ENCODE measurements at places on chromosomes 1 and 21.

GRCh38 chr1:208465266-208465665 is 221.1 kb upstream of the PLXNA2 start:
- DNase-seq = no peak

DNA sequence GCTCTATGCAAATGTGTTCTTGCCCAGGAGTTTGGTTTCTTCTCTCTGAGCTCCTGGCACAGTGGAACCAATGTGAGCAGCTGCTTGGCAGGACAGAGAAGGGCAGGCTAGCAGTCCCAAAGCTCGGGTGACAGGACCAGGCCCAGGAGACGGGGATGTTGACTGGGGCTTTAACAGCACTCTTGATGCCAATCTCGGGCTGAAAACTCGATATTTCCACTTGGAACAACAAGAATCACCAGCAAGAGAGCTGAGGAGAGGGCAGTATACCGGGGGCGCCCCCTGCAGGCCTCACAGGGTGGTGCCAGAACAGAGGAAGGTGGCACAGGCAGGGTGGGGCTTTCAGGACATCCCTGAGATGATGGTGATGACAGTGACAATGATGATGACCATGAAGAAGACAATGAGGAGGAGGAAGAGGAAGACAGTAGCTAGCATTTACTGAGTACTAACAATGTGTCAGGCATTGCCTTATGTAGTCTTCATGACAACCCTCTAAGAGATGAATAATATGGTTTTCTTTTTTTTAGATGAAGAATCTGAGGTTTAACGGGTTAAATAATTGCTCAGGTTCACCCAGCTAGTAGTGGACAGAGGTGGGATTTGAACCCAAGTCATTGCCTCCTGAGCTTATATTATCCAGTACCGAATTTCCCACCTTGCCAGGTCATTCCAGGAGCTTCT is 2.7 kb upstream of the KCNJ9 start:
- DNase-seq = peak; percentile 60

DNA sequence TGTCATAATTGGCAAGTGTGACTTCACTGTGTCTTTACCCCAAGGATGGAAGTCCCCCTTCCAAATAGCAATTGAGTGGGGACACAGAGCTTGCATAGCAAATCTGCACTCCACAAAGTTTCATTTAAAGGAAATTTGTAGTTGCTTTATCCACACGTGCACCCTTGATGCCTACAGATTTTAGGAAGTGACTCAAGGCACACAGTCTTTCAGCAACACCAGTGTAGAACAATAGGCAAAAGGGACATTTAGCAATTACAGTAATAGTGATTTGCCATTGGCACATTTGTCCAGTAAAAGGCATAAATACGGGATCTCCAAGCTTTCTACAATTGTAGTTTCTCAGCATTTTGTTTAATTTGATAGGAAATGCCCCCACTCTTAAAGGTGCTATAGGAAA is 43.4 kb upstream of the KAZN start:
- no peak for DNase-seq

DNA sequence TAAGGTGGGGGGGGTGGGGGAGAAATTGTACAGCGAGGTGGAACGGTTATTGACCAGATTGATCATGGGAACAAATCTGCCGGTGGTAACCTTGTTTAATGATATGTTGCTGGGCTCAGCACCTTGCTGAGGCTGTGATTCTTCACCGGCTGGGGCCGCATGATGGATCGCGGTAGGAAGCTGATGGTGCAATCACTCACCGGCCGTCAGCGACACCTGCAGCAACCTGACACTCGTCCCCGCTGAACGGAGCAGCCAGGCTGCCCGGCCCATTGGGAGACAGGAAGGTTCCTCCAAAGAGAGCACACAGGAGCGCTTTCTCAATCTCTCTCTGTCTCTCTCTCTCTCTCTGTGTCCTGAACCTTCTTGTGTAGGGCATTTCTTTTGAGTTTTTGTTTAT is 128.5 kb upstream of the RRP15 start:
- DNase-seq = no peak

DNA sequence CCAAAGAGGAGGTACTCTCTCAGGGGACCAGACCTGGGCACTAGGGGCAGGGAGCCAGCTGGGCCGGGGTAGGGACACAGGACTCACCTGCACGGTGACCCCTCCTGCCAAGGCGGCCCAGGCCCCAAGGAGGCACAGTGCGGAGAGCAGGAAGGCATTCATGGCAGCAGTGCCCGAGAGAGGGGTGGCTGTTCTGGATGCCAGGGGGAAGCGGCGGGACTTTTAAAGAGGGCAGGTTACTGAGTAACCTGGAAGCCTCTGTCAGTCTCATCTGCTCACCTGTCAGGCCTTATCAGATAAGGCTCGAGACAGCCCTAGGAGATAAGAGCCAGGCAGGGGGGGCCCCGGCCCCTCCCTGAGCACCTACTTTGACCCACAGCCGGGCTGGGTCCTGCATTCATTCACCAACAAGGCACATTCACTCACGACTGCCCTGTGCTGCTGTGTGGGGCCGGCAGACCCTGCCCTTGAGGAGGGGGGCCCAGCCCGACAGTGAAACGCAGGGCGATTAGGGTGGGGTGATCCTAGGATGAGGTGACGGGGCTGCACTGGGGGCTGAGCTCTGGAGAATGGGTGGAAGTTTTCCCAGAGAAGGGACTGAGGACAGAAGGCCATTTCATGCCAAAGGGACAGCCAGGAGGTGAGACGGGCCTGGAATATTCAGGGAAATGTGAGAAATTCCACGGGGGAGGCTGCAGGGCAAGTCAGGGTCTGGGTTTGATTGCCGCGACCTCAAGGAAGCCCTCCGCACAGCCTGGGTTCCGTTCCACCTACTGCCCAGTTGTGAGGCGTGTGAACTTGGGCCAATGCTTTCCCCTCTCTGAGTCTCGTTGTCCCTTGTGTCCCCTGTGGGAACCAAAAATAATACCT is at the start of gene GUCA2A:
Gene GUCA2A, minus strand, starts transcription at position 195 of the 870 bp plus-strand sequence. Its CDS starts 33 bp downstream, at position 162.
- DNase-seq = no peak

- DNase-seq = no peak
Measured at GRCh38 chr1:14339288-14339687, 259.2 kb upstream of the KAZN start.

GRCh38 chr1:4657960-4658541 is 3.6 kb downstream of the AJAP1 start:
- no peak for DNase-seq

GRCh38 chr1:245375789-245376460 is 221.1 kb downstream of the KIF26B start:
- DNase-seq = no peak

GRCh38 chr1:64246294-64246917 is 43.0 kb downstream of the UBE2U start:
- no peak for DNase-seq

- DNase-seq = no peak
Measured at GRCh38 chr1:185159966-185160365, 3.0 kb downstream of the SWT1 start.

GRCh38 chr1:183304440-183305107 is 113.6 kb downstream of the NMNAT2 start:
- DNase-seq = no peak

- no peak for DNase-seq
Measured at GRCh38 chr1:210340841-210341240, 12.1 kb downstream of the HHAT start.

DNA sequence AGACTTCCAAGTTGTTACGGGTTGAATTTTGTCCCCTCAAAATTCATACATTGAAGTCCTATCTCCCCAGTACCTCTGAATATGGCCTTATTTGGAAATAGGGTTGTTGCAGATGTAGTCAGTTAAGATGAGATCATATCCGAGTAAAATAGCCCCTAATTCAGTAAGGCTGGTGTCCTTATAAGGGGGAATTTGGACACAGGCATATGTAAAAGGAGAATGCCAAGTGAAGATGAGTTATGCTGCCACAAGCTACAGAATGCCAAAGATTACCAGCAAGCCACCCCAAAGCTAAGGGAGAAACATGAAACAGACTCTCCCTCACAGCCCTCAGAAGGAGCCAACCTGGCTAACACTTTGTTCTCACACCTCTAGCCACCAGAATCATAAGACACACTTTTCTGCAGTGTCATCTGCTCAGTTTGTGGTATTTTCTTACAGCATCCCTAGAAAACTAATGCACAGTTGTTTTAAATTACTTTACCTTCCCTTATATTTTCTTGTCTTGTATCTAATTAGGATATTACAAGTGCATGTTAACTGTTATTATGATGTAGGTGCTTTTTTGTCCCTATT is 43.3 kb upstream of the PRDX6 start:
- no peak for DNase-seq

GRCh38 chr1:159851407-159851806 is 11.1 kb downstream of the VSIG8 start:
- DNase-seq = no peak

DNA sequence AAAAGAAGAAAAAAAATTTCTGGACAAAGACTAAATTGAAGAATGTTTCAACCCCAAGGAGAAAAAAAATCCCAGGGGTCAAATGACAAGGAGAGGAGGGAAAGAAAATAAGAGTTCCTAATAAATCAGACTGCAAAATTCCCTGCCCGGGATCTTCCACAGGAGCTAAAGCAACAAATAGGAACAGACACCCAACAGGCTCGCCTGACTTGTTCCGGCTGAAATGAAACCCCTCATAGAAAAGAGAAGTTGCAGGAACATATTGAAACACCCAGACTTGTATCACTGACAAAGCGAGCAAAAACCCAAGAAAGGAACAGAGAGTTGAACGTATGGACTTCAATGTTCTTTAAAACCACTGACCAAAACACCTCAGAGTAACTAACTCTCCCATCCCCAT is 123.0 kb downstream of the TIAM1 start:
- DNase-seq = no peak

DNA sequence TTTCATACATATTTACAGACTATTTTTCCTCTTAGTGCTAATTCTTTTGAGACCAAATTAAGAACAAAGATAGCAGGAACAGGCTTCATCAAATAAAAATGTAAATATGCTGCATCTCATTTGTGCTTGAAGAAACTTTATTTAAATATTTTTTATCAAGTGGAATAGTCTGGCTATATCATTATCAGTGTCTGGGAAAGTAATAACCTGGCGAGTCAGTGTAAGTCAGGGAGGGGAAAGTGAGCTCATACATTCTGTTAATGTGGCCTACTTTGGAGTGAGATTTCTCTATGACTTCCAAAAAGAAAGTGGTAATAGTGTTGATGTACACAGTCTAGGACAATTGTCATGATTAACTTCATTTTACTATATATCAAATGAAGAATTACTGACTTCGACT is 1045.1 kb downstream of the ADGRL2 start:
- DNase-seq = no peak
